ENCODE measurements at places on chromosomes 3 and 15. TPM values are rescaled to one million over a fixed set of nuclear protein-coding genes. Genes with fewer than 3 reads are reported as not detected.

The NEK10 gene
- total RNA-seq, result 1.5 TPM

The SMARCC1 gene
- total RNA-seq, result 111 TPM

The ARNT2 gene
- not detected for total RNA-seq

The KNL1 gene
- total RNA-seq, result 0.21 TPM

The CADPS gene
- not detected for total RNA-seq

The KNG1 gene
- total RNA-seq, result not detected

The NDUFAF3 gene
- total RNA-seq, result 87.1 TPM

The ZPLD1 gene
- not detected for total RNA-seq

The SEC11A gene
- 70.6 TPM for total RNA-seq

The WDR93 gene
- not detected for total RNA-seq

The SLC12A1 gene
- not detected for total RNA-seq

The PLSCR5 gene
- total RNA-seq, result not detected

The FETUB gene
- total RNA-seq, result not detected

The SNTN gene
- total RNA-seq, result not detected

The ALDH1L1 gene
- not detected for total RNA-seq

The LRRC34 gene
- 1.2 TPM for total RNA-seq

The IL17RD gene
- total RNA-seq, result not detected

The HIGD2B gene
- not detected for total RNA-seq

The ACKR2 gene
- total RNA-seq, result 0.39 TPM

The PLCL2 gene
- total RNA-seq, result 85.0 TPM

The CPEB1 gene
- total RNA-seq, result 2.2 TPM

The SLC30A4 gene
- total RNA-seq, result 6.4 TPM

The BFSP2 gene
- not detected for total RNA-seq

The NLGN1 gene
- total RNA-seq, result not detected

The AGTR1 gene
- total RNA-seq, result not detected

The BCL2A1 gene
- 19.7 TPM for total RNA-seq

The TM4SF1 gene
- total RNA-seq, result not detected

The GOLGA8M gene
- total RNA-seq, result 8.3 TPM

The CACNA2D3 gene
- total RNA-seq, result not detected

The GOLGA6L7 gene
- not detected for total RNA-seq

The HYAL1 gene
- 0.39 TPM for total RNA-seq

The PKM gene
- total RNA-seq, result 277 TPM

The SSUH2 gene
- total RNA-seq, result not detected

The ISLR gene
- not detected for total RNA-seq

The LNP1 gene
- 2.1 TPM for total RNA-seq

The TGM4 gene
- not detected for total RNA-seq

Measured in naive thymus-derived CD8-positive, alpha-beta T cell (primary cell).